ENCODE measurements at places on chromosomes 4 and X.

DNA sequence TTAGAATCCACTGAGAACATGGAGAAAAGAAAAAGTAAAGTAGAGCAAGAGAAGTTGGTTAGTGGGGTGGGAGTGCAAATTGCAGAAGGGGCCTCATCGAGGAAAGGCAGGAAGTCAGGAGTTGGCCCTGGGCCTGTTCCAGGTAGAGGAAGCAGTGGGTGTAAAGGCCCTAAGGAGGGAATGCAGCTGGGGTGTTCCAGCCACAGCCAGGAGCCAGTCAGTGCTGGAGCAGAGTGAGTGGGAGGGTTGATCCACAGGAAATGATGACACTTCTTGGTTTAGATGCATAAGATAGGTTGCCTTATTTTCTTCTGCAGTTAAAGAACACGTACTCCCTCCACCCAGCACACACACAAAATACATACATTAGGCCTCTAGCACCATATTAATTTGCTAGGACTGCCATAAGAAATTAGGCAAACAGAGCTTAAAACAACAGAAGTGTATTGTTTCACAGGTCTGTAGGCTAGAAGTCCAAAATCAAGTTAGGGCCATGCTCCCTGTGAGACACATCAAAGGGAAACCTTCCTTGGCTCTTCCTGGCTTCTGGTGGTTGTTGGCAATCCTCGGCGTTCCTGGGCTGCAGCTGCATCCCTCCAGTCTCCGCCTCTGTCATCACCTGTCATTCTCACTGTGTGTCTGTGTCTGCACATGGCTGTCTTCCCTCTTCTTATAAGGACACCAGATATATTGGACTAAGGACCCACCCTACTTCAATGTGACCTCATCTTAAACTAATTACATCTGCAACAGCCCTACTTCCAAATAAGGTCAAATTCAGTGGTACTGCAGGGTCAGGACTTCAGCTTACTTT lies 205.9 kb downstream of the AASDH start:
- DNase-seq: no peak

- no peak for DNase-seq
These were observed 22.8 kb downstream of the GPRIN3 start for GRCh38 chr4:89284828-89285227.

GRCh38 chrX:13053171-13053570 lies 8.8 kb upstream of the FAM9C start:
- no peak for DNase-seq

DNA sequence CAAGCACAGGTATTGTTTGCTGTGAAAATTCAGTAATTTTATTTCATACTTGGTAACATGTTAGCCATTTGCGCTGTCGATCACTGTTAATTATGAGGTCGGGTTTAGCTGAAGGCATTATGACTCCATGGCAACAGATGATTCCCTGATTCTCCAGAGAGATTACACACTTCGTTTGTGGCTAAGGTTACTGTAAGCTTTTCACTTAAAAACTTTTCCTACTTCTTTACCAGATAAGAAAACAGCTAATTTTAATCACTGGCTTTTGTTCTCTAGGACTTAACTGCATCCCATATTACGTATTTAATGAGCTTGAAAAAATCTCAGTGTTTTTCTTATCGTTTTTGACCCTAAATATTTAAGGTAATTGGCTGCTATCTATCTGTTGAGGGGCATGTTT lies 2.1 kb downstream of the GSTCD start:
- DNase-seq: no peak

DNA sequence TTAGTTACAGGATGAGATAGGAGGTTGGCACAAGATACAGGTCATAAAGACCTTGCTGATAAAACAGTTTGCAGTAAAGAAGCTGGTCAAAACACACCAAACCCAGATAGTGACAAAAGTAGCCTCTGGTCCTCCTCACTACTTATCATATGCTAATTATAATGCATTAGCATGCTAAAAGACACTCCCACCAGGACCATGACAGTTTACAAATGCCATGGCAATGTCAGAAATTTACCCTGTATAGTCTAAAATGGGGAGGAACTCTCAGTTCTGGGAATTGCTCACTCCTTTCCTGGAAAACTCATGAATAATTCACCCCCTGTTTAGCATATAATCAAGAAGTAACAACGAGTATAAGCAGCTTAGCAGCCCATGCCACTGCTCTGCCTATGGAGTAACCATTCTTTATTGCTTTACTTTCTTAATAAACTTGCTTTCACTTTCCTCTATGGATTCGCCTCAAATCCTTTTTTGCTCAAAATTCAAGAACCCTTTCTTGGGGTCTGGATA lies 1254.4 kb downstream of the PCDH7 start:
- no peak for DNase-seq

DNA sequence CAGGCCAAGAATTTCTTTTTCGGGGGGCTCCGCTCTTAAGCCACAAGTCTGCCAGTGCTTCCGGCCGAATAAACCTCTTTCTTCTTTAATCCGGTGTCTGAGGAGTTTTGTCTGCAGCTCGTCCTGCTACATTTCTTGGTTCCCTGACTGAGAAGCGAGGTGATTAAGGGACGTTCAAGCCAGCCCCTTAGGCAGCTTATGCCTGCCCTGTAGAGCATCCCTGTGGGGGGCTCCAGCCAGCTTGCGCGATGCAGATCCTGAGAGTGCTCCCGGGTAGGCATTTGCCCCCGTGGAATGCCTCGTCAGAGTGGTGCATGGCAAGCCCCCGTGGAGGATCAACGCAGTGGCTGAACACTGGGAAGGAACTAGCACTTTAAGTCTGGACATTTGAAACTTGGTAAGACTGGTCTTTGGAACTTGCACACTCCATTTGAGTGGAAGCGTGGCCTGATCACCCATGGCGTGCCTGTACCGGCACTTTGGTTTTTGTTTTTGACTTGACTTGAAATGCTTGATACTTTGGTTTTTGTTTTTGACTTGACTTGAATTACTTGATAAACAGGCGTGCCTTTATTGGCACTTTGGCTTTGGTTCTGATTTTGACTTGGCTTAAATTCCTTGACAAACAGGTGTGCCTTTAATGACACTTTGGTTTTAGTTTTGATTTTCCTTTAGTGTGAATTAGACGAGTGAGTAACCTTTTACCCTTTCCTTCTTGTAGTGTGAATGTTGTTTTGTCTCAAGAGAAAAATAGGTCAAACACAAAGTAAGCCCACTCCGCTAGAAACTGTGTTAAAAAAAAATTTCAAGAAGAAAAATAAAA lies 6.1 kb downstream of the ACOX3 start:
- no peak for DNase-seq

DNA sequence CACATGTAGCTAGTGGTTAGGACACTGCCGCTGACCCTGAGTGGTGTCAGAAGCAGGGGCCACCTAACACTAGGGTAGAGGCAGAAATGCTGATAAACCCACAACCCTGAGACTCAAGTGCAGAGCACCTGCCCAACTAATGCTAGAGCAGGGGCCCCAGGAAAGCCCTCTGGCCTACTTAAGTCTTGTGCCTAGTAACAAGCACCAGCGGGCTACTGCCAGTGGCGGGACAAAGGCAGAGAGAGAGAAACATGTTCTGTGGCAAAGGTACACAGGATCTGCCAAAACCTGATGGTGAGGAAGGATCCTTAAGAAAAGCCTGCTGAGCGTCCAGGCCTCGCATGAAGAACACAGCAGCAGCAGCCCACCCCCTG lies 172.4 kb downstream of the PRDM5 start:
- DNase-seq: no peak

GRCh38 chr4:167032871-167033270 lies 201.4 kb downstream of the SPOCK3 start:
- DNase-seq: no peak

DNA sequence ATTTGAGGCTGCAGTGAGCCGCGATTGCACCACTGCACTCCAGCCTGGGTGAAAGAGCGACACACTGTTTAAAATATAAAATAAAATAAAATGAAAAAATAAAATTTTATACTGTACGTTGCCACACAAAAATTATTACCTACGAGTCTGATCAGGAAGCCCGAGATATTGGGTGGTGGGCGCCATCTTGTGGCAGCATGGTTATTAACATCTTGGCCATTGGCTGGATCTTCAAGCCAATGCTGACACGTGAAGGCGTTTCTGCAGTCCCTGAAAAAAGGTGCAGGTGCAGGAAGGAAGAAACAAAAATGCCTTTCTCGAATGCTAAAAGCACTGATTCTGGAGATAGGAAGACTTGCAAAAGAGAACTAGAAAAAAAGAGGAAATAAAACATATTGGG lies 4.9 kb upstream of the TLR8 start:
- peak; percentile 48 for DNase-seq

DNA sequence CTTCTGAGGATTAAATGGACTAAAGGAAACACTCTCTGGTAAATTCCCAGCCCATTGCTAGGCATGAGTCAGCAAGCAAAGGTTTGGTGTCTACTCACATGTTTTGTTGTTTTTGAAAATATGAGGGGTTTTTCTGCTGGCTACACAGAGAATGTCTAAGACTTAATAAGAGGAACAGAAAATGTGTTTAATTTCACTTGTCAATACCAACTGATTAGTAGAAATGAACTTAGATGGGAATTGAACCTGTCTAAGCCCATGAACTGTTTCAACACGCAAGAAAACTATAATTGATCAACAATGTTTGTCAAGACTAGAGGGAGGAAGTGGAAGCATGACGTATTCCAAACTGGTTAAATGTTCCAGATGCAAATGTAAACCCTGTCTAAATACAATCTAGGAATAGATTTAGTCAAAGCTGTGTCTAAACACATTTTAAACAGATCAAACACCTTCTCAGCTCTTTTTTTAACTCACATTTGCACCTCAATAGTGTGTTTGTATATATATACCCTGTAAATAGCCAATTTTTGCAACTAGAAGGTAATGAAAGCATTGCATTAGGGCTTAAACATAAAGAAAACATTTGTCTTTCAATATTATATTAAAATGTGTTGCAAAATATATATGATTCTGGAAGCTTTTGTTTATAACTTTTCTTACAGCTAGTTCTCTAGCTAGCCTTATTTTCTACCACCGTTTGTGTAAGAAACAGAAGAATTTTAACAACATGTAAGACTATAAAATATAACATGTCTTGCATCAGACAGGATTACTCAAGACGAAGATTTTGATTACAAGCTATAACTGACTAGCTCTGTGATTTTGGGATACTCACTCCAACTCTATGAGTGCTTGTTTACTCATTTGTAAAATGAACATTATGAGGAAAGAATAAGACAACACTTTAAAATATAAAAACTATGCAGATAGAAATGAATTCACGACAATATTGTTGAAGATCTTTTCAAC lies 607.8 kb downstream of the FSTL5 start:
- no peak for DNase-seq

DNA sequence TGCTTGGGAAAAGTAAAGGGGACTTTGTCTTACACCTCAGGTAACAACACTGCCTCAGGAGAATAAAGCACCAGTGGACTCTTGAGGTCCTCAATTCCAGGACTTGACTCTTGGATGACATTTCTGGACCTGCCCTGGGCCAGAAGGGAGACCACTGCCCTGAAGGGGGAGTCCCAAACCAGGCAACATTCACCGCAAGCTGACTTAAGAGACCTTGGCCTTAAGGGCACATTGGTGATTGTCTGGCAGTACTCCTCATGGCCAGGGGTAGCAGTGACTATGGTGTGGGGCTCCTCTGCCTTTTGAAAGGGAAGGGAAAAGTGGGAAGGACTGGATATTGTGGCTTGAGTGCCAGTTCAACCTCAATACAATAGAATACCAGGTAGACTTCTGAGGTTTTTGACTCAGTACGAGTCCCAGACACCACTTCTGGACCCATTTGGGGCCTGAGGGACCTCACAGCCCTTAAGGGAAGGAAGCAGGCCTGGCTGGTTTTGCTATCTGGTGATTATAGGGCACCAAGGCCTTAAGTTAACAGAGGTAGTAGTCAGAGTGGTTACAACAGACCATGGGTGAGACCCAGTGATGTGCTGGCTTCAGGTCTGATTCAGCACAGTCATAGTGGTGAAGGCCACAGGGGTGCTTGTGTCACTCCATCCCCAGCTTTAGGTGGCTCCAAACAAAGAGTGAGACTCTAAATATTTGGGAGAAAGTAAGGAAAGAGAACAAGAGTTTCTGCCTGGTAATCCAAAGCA lies 121.2 kb upstream of the TET2 start:
- no peak for DNase-seq

DNA sequence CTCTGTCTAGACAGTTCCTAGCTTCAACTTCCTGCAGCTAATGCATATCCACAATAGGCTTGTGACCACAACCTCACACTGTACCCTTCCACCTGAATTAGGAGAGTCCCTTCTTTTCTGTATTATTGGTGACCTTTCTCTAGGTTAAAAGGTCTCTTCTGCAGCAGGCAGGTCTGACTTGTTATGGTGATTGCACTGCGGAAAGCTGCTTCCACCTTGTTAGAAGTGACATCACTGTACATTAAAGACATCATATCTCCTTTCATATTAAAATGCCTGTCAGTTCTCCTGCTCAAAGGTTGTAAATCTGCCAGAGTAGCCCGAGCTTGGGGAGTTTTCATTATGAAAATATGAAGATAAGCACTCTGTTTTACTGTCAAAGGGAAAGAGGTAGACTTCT lies 21.5 kb upstream of the LSM6 start:
- DNase-seq: no peak

DNA sequence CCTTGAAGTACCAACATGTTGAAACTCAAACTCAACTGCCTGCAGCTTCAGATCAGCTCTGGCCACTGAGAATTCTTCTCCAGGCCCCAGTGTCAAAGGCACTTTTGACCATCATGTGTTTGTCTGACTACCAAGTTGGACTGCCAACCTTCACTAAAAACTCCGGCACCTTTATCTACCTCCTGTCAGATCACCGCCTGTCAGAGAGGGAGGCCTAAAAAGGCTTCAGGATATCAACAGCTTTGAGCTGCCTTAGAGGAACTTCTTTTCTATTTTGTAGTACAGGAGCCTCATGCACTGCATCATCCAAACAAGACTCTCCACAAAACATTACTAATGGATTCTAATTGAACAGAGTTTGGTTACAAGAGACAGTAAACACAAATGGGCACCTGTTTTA lies 2.8 kb downstream of the ACSL1 start:
- no peak for DNase-seq

DNA sequence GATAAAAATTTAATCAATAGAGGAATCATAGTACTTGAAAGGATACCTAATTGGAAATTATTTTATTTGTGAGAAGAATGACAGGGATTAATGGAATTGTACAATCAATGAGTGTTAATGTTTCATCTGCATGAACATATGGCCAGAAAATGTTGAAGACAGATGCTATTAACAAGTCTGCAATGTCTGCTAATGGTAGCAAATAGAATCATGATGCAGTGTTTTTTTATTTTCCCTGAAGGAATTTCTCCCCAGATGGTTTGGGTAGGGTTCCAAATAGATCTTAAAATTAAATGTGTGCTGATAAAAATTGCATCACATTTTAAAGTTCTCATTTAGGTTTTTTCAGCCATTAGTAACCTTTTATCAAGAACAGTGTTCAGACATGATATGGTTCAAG lies 291.3 kb upstream of the TRAM1L1 start:
- no peak for DNase-seq

- DNase-seq: no peak
These were observed 17.7 kb upstream of the LAMP2 start for GRCh38 chrX:120486786-120487185.

- no peak for DNase-seq
These were observed 1367.1 kb downstream of the STIM2 start for GRCh38 chr4:28227764-28228163.
